ENCODE measurements at places on chromosomes 13 and 19.
A peak's percentile ranks its signal among the peaks of the same experiment; 100 is the strongest.

- DNase-seq, result no peak
Measured at GRCh38 chr13:97724450-97724849, 229.0 kb upstream of the IPO5 start.

DNA sequence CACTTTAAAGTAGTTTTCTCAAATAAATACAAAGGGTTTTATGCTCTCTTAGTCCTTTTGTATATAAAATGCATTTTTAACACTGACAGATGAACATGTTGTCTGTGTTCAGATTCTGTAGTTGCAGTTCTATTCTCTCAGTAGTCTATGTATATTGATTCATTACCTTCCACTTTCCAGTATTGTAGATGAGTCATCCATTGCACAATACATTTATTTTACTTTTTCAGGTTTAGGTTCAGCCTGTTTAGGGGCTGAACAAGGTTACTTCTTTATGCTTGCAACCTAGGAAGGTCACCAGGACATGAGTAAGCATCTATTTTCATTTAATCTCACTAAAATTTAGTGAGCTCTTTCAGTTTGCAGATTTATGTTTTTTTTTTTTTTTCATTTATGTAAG lies 173.6 kb downstream of the NALCN start:
- DNase-seq, result no peak

- peak; percentile 86 for DNase-seq
Measured at GRCh38 chr19:48351341-48351752, 12.4 kb downstream of the TMEM143 start.

GRCh38 chr19:48394331-48395169 lies 1.1 kb downstream of the GRIN2D start:
- DNase-seq, result no peak

- DNase-seq, result no peak
Measured at GRCh38 chr13:95136638-95137037, 164.6 kb downstream of the ABCC4 start.

GRCh38 chr19:48190885-48191284 lies 20.4 kb downstream of the ZSWIM9 start:
- no peak for DNase-seq

DNA sequence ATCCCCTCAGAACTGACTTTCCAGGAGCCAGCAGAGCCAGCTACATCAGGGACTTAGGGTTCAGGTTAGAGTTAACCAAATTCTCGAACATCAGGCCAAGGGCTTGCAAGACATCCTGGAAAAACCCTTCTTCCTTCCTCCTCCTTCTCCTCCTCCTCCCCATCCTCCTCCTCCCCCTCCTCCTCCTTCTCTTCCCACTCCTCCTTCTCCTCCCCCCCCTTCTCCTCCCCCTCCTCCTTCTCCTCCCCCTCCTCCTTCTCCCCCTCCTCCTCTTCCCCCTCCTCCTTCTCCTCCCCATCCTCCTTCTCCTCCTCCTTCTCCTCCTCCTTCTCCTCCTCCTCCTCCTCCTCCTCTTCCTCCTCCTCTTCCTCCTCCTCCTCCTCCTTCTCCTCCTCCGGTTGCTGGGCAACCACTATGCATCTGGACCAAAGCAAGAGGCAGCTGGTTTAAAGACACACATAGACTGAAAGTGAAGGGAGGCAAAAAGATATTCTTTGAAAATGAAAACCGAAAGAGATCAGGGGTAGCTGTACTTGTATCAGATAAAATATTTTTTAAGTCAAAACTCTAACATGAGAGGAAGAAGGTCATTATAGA lies 5.9 kb upstream of the CCL25 start:
- no peak for DNase-seq

GRCh38 chr13:80274643-80275042 lies 66.3 kb downstream of the SPRY2 start:
- no peak for DNase-seq

- no peak for DNase-seq
Measured at GRCh38 chr13:73572824-73573223, 514.0 kb downstream of the KLF5 start.

DNA sequence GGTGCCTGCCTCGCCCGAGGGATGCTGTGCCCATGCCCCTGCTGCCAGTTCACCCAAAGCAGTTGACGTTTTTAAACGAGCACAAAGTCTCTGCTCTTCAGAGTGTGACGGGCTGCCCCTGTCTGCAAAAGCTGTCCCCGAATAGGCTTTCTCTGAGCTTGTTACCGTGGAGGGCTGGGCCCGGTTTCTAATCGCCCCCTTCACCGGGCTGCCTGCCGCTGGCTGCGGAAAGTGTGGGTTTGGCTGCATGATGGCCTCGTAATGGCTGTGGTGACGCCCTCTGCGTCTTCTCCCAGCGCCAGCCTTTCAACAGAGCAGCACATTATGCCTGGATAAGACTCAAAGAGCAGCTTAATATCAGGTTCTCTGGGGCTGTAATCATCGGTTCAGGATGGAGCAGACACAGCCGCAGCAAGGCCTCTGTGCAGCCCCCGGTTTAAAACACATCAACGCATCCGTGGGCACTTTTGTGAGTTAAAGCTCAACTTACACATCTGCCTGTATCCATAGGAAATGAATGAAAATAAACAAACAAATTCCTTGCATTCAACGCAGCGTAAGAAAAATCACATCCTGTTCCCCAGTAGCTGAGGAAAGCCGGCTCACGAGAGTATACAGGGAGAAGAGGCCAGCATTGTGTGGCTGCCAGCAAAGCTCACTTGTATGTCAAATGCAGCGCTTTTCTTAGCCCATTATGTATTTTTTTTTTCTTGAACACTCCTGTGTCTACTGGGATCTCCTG lies 166.4 kb upstream of the SOX1 start:
- DNase-seq, result no peak

DNA sequence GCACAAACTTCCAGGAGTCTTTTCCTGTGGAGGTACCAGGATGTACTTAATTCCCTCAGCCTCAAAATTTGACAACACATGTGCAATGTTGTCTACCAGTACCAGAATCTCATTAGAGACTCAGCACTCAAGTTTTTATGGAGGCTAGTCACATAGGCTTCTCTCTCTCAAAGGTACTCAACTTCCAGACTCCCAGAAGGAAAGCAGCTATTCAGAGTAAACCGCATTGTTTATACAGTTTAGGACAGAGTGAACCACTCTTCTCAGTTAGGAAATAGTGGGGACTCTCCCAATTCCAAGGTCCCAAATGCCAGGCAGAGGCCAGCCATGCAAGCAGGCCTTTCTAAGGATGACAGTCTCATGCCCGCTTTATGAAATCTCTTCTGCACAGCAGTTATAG lies 8.5 kb upstream of the C1QTNF9B start:
- DNase-seq, result no peak

DNA sequence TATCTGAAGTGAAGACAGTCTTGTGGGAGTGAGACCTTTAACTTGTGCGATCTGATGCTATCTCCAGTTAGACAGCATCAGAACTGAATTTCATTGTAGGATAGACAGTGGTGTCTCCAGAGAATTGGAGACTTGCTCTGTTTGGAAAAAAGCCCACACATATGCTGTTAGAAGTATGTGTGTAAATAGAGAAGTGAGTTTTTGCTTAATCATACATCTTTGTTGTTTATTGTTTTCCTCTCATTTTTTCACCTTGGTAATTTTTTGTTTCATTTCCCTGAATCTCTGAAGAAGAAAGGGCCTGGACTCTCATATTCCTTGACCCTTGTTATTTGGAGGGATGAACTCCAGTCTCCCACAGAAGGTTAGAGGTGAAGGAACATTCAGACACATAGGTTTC lies 21.8 kb downstream of the FPR3 start:
- no peak for DNase-seq

- peak; percentile 21 for DNase-seq
Measured at GRCh38 chr19:19207637-19208572, 3.9 kb upstream of the NCAN start.

GRCh38 chr19:53580871-53581835 lies 43.2 kb downstream of the ZNF331 start:
- DNase-seq, result no peak

- no peak for DNase-seq
Measured at GRCh38 chr19:6685962-6686627, 16.1 kb upstream of the TNFSF14 start.

DNA sequence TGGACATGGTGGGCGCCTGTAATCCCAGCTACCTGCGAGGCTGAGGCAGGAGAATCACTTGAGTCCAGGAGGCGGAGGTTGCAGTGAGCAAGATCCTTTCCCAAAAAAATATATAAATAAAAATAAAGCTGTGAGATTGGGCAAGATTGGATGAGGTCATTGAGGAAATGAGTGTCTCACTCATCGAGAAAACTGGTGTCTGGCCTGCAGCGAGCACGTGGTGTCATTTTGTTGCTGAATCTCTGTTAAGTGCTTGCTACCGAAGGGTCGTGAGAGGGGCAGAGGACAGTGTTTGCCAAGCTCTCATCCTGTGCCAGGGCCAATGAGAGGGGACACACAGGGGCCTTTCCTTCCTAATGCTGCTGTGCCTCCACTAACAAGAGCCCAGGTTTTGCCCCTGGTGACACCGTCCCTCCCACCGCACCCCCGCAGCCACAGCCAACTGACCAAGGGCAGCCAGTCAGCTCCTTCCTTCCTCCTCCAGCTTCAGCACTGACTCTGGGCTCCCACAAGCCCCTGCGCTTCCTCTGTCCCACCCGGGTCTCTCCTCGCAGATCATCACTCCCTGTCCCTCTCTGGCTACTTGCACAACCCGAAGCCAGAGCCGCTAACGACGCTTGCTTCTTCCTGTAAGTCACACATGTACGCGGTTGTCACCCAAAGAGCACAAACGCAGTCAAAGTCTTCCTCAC lies 3.2 kb downstream of the POLD1 start:
- DNase-seq, result no peak

DNA sequence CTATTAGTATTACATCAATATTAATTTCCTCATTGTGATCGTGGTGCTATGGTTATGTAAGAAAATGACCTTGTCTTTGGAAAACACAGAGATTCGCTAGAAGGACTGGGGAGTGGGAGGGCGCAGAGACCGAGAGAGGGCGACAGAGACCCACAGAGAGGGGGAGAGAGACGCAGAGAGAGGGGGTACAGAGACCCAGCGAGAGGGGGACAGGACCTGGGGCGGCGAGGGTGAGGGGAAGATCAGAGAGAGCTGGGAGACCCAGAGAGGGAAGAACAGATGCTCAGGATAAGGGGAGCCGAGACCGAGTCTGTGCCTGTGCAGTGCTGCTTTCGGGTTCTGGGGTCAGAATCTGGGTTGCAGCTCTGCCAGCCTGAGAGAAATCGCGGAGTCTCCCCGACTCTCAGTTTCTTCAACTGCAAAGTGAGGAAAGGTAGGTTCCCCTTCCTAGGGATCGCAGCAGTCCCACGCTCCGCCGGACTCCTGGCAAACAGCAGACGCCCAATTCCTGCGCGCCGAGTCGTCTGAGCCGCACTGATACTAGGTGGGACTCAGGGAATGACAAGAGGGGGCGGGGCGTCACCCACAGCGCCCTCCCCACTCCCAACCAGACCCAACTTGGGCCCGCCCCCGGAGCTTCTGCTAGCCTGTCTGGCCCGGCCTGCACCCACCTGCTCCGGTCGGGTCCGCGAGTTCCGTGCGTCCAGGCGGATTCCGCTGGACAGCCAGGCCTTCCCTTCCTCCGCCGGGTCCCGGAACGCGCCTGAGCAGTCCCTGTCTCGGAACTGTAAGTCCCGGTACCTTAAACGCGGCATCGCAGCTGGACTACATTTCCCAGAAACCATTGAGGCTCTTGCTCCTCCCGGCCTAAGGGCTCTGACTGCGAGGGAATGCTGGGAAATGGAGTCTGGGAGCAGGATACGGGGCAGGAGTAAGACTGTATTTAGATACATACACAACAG lies 15.3 kb downstream of the IZUMO2 start:
- peak; percentile 62 for DNase-seq

- no peak for DNase-seq
Measured at GRCh38 chr13:26230703-26231102, 8.6 kb upstream of the RNF6 start.

DNA sequence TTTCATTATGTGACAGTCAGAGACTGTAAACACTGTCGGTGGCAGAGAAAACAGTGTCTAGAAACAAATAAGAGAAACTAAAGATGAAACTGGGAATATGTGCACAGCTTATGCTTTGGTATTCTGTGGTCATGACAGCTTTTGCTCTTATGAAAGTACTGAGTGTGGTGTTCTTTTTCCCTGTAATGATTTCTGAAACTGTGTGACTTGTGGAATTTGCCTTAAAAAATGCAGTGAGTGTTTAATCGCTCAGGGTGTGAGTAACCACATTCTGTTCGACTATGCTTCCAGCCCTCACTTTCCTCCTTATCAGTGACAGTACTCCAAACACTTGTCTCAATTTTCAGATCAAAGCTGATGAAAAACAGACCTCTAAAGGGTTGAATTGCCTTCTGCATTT lies 66.9 kb upstream of the DIAPH3 start:
- DNase-seq, result no peak

- DNase-seq, result no peak
Measured at GRCh38 chr19:49241769-49242168, 83.2 kb downstream of the SLC6A16 start.

- peak; percentile 84 for DNase-seq
Measured at GRCh38 chr19:543910-544608, at the start of gene GZMM. GZMM (plus strand) TSS chr19:544053; CDS start chr19:544072, 19 bp downstream.

DNA sequence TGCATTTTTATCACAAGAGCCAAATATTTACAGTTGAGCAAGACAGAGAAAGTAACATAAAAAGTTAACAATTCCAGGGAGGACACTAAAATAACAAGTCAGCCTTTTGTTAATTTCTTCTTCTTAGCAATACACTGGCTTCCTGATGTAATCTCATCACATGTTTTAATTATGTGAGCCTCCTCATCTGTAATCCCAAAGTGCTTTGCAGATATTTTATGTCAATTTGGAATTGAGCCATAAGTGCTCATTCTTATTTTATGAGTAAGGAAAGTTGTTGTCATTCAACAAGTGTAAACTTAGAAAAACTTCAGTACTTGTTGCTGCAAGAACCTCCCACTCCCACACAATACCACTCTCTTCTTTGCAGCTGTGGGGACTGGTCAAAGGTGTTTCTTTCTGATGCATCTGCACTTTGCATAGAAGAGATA lies 223.6 kb downstream of the GPC6 start:
- DNase-seq, result no peak

DNA sequence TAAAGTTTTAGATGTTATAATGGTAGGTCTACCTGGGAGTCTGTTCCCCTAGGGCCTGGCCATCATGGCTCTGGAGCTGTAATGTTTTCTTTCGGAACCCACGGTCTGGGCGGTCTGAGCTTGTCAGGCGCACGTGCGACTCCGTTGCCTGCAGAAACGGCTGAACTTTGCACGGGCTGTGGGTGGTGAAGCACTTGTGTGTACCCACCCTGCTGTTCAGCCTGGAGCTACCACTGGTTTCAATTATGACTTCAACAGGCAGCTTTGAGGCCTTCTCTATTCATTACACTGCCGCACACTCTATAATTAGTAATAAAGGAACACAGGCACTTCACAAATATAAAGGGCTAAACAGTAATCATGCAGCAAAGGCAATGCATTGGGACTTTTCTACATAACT lies 6.0 kb downstream of the PCDH8 start:
- no peak for DNase-seq

GRCh38 chr19:15142313-15142712 lies 35.1 kb downstream of the SYDE1 start:
- DNase-seq, result no peak

GRCh38 chr19:34017024-34017423 lies 155.3 kb upstream of the LSM14A start:
- no peak for DNase-seq

GRCh38 chr19:18173054-18173571 lies 500 bp upstream of the IFI30 start:
- DNase-seq, result no peak

GRCh38 chr19:49106648-49107135 lies 7.5 kb upstream of the LIN7B start:
- peak; percentile 69 for DNase-seq
